ENCODE measurements at places on chromosomes 4 and X.
A peak's percentile ranks its signal among the peaks of the same experiment; 100 is the strongest.

DNA sequence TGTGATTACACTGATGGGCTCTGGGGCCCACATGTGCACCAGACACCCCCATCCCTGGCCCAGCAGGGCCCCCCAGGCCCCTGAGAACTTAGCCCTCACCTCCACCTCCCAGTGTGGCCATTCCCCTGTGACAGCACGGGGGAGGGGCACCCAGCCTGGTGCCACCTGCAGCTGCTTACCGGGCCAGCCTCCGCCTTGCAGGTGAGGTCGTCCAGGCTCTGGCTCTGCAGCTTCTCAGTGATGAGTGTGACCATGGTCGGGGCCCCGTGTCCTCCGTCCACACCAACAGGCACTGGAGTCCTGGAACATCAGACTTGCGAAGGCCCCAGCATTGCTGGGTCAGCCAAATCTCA lies 15.6 kb downstream of the FAM53A start:
- no peak for DNase-seq

GRCh38 chrX:30141966-30142365 lies 73.4 kb upstream of the MAGEB2 start:
- peak; percentile 34 for DNase-seq

GRCh38 chr4:57219431-57219830 lies 109.2 kb upstream of the IGFBP7 start:
- DNase-seq, result no peak

- no peak for DNase-seq
These were observed 39.1 kb upstream of the MBTPS2 start for GRCh38 chrX:21800344-21800770.

- DNase-seq, result no peak
These were observed 907.6 kb upstream of the EPHA5 start for GRCh38 chr4:66577922-66578321.

GRCh38 chrX:20061855-20062254 lies 54.9 kb downstream of the MAP7D2 start:
- DNase-seq, result no peak

DNA sequence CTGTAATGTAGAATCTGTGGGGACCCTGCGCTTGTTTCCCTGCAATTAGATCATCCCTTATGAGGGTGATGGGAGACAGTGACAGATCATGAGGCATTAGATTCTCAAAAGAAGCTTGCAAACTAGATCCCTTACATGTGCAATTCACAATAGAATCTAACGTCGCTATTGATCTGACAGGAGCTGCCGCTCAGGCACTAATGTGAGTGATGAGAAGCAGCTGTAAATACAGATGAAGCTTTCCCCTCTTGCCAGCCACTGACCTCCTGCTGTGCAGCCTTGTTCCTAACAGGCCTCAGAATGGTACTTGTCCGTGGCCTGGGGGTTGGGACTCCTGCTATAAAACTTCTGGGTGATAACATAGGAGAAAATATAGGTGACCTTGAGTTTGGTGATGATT lies 1076.8 kb downstream of the PDHA2 start:
- peak; percentile 58 for DNase-seq

DNA sequence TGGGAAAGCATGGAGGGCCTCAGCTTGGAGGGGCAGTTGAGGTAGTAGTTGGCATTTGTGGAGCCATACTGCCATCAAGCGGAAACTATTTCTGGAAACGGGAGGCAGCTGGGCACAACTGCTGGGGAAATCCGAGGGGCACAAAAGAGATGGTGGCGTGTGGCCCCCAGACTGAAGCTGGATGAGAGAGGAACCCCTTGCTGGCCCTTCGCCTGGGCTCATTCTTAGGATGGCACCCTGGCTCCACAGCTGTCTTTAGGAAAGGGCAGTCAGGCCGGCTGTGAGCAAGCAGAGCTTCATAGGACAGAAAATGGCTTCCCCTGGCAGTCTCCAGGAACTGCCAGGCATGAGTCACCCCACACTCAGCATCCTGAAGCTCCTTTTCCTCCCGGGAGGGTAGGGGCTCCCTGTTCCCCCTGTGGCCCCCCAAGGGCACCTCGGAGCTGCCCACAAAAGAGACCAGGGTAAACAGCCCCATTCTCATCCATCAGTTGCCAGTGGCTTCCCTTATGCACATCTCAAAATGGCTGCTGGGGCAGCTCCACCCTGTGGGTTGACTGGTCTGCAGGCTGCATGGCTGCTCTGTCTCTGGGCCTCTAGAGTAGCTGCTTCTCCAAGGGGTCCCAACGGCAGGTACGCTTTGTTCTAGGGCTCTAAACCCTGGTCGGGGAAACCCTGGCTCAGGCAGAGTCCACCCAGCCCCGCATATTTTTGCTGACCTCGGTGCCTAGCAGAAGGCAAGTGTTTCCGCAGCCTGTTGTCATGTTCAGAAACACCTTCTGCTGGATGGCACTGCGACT lies 64.7 kb downstream of the NBDY start:
- DNase-seq, result no peak

- DNase-seq, result no peak
These were observed 69.7 kb upstream of the NUDT6 start for GRCh38 chr4:122992057-122992456.

GRCh38 chr4:159055833-159056232 lies 47.0 kb upstream of the RAPGEF2 start:
- DNase-seq, result no peak

DNA sequence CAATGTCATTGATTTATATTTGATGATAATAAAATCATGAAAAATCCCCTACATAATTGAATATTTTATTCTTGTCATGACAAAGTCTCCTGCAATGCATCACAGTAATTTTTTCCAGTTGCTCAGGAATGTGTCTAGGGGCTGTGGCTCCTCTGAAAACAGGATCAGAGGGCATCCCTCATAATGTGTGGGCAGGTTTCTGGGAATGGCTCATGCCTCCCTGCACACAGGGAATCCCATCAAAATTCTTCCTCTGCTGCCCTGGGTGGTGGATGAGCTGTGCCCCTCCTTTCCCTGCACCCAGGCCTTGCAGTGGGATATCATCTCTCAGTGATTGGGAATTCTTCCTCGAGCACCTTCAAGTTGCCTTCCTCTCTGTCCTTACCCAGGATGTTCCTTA lies 20.4 kb upstream of the PUDP start:
- DNase-seq, result no peak

DNA sequence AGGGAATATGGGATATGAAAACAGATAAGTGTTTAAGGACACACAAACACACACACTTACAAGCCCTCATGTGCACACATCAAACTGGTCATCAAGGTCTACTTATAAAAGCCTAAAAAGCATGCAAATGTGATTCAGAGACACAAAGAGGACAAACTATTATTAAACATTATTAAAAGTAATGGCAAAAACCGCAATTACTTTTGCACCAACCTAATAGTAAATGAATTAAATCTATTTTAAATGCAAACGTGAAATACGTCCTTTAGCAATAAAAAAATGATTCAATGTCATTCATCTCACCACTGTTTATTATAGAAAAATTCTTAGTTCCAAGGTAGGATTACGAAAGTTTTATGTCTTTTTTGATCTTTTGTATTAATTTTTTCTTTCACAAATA lies 91.1 kb upstream of the ARMCX2 start:
- no peak for DNase-seq

- no peak for DNase-seq
These were observed 13.2 kb downstream of the FRMD7 start for GRCh38 chrX:132114607-132115006.

DNA sequence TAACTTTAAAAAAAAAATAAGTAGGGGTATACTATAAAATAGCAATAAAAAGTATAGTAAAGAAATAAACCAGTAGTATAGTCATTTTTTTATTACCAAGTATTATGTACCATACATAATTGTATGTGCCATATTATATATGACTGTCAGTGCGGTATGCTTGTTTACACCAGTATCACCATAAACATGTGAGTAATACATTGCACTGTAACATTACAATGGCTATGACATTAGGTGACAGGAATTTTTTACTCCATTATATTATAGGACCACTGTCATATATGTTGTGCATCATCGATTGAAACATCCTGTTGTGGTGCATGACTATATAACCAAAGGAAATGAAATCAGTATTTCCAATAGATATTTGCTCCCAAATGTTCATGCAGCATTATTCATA lies 176.9 kb upstream of the ARHGAP24 start:
- no peak for DNase-seq

GRCh38 chr4:52822972-52823701 lies 39.0 kb upstream of the RASL11B start:
- DNase-seq, result no peak

DNA sequence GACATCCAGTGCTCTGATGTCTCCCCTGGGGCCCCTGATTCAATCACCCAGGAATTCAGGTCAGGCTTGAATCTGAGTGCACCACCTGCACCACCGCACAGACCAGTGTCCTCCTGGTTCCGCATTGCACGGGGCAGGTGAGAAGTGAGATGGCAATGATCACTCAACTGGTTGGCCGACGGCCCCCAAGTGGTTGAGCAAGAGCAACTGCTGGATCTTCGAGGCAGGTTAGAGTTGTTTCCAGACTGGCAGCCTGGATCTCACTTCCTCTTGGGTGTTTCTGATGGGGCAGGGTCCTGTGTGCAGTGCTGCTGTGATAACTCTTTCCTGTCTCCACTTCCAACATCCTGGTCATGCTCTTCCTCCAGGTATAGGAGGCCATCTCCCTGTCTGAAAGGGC lies 50.4 kb downstream of the C4orf50 start:
- no peak for DNase-seq

- peak; percentile 59 for DNase-seq
These were observed 54.5 kb downstream of the FBXO8 start for GRCh38 chr4:174228988-174229387.

GRCh38 chr4:9964879-9965278 lies 56.4 kb downstream of the SLC2A9 start:
- DNase-seq, result no peak

- DNase-seq, result peak; percentile 29
These were observed 219.0 kb downstream of the TLL1 start for GRCh38 chr4:166091912-166092510.

- no peak for DNase-seq
These were observed 65.5 kb downstream of the ACOX3 start for GRCh38 chr4:8374851-8375649.

DNA sequence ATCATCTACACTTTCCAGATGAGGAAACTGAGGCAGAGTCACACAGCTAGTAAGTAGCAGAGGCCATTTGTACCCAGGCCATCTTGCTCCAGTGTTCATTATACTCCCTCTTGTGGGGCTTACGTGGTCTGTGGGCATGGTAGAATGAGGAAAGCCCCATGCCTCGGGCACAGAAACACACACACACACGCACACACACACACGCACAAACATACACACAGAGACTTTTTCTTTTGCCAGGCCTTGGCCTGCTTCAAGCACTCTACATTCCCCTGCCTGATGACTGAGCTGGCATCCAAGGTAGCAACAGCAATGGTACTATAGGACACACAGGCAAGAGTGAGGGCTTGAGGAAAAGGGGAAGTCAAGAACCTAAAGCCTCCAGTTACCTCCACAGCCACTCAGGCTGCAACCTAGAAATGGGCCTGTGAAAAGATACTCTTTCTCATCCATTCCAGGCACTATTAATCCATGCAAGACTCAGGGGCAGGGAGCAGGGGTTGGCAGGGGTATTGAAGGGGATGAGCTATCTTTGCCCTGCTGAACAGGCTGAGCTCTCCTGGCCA lies 43.6 kb downstream of the STARD8 start:
- no peak for DNase-seq

GRCh38 chrX:267771-268261 lies 13.4 kb upstream of the PLCXD1 start:
- no peak for DNase-seq

All from SK-N-DZ (cell line).